ENCODE measurements at places on chromosomes 2 and 18.
A peak's percentile ranks its signal among the peaks of the same experiment; 100 is the strongest.

- DNase-seq, result no peak
Measured at GRCh38 chr2:9762941-9763340, 80.3 kb upstream of the TAF1B start.

DNA sequence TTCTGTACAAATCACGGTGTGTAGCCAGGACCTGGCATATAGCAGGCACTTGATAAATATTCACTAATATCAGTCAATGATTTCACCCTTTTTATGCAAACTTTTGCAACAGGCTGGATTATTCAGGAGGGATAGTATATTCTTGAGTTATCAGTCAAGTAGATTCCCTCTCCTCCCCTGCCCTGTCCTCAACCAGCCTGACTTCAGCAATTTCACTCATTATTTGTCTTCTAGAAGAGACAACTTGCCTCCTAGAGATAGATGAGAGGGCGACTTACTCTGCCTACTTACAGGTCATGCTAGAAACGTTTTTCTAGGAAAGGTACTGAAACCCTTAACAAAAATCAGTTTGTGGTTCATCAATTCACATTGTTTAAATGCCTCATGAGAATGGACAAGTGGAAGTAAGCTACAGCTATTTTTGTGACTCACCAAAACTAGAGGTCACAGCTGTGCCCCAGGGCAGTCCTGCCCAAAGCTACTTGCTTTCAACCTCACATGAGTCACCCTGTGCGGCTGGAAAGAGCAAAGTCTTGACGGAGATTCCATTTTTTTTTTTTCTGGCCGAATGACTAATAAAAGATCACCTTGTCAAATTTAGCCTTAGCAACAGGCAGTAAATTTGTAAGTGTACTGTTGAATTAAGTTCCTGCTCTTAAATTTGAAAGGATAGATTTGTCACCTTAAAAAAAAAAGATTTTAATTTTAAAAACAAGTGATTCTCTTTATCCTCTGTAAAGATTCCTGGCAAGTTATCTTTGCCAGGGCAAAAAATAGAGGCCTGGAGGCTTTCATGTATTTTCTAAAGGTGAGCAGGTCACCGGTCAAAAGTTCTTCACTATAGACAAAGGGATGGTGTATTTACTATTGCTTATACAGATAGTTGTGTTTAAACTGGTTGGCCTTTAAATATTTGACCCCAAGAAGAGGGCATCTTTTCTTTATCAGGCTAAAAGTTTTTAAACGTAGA lies 109.0 kb upstream of the SLC35G4 start:
- DNase-seq, result no peak

GRCh38 chr2:69741229-69741574 lies 732 bp upstream of the ANXA4 start:
- peak; percentile 38 for DNase-seq

GRCh38 chr18:63763831-63764600 lies 11.2 kb upstream of the SERPINB7 start:
- no peak for DNase-seq

DNA sequence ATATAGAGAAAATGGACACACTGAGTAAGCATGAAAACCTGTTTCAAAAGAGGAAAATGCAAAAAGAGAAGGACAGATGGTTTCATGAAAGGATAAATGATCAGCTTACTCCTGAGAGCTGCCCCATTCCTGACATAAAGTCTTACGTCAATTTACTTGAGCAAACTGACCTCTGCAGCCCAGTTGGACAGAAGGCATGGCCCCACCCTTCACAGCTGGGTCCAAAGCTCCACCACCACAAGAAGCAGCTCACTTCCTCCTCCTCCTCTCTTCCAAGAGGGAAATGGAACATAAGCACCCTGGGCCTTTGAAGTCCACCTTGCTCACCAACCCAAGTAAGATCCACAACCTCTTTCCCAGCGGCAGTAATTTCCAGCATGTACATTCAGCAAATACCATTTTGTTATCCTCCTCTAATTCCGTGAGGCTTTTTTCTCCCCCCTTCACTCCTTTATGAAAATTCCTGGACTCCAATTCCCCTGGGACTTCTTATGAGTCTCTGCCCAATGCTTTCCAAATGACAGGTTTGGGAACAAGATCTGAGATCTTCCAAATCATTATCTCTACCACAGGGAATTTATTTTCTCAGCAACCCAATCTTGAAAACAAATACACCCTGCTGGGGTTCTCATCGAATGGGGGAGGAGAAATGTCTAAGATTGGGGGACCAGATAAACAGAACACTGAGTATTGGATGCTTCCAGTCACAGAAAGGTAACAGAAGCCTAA lies 10.1 kb downstream of the COL4A4 start:
- DNase-seq, result no peak

DNA sequence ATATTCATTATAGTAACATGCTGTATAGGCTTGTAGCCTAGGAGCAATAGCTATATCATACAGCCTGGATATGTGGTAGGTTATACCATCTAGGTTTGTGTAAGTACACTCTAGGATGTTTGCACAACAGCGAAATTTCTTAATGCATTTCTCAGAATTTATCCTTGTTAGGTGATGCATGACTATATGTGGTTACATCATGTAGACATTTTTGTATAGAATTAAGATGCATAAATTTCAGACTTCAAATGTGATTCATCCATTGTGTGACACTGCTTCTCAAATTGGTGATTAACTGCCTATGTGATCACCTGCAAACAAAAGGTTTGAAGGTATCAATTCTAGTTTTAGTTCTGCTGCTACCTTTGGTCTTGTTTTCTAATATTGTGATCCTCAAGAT lies 1787.0 kb upstream of the PIK3C3 start:
- DNase-seq, result no peak

GRCh38 chr18:48817021-48817461 lies 133.7 kb downstream of the SMAD7 start:
- DNase-seq, result no peak

GRCh38 chr2:188305271-188305670 lies 13.6 kb downstream of the GULP1 start:
- no peak for DNase-seq

GRCh38 chr2:26270373-26270772 lies 25.6 kb downstream of the HADHB start:
- DNase-seq, result no peak

- no peak for DNase-seq
Measured at GRCh38 chr2:204255526-204255925, 289.7 kb upstream of the PARD3B start.

DNA sequence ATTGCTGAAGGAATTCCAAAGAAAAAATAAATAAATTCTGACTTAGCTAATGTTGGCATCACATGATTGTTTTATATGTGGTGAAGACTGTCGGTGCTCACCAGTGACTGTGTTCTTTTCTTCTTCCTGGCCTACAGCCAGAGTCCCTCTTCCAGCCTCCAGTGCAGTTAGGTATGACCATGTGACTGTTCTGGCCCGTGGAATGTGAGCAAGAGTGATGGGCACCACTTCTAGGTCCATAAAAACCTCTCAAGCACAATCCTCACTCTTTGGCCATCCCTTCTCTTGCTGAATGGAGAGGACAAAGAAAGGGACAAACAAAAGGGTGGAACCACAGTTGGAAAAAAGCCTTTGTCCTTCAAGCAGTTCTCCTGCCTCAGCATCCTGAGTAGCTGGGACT lies 39.0 kb upstream of the BMPR2 start:
- no peak for DNase-seq

GRCh38 chr2:71675296-71675695 lies 221.9 kb downstream of the DYSF start:
- no peak for DNase-seq

GRCh38 chr2:128003463-128003862 lies 24.4 kb downstream of the SAP130 start:
- no peak for DNase-seq

DNA sequence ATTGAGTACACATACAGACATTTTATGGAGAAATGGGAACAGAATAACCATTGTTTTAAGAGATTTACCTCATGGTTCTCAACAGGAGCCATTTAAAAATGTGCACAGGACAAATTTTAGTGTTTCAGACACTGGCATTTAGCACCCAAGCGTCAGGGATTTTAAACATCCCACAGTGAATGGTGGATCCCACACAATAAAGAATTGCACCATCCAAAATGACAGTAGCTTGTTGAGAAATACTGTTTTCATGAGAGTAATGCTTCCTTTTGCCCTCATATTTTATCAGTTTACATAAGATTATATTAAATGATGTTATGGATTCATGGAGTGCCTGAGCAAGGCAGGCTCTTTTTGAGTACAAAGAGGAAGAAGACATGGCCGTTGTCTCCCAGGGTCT lies 54.0 kb downstream of the MFSD6 start:
- no peak for DNase-seq

DNA sequence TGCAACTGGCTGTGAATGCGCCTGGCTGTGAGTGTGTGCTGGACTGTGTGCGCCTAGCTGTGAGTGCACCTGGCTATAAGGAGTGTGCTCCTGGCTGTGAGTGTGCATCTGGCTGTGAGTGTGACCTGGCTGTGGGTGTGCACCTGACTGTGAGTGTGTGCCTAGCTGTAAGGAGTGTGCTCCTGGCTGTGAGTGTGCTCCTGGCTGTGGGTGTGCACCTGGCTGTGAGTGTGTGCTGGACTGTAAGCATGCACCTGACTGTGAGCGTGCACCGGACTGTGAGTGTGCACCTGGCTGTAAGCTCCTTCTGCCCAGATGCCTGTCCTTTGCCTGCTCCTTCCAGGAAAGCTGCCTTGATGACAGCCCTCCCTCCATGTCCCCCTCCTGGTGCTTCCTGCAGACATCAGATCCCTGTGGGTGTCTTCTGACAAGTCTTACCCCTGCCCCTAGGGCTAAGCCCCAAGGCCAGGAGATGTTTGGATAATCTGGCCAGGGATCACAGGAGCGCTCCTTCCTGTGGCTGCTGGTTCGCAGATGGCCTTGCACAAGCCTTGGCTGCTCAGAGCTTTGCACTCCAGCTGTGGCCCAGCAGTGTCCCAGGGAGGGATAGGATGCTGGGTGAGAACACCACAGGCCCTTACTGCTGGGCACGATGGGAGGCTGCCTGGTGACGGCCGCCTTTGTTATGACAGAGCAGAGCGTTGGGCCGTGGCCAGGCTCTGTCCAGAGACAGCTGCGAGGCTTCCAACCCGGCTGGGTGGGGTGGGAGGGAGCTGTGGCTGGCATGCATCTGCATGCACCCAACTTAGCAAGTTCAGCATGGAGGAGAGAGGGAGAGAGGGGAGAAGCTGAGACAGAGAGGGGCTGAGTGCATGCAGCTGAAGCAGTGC lies 89.9 kb downstream of the GLI2 start:
- peak; percentile 32 for DNase-seq

GRCh38 chr2:71498261-71498701 lies 44.9 kb downstream of the DYSF start:
- DNase-seq, result no peak

GRCh38 chr18:14933049-14933851 lies 185.3 kb downstream of the ANKRD30B start:
- DNase-seq, result no peak

DNA sequence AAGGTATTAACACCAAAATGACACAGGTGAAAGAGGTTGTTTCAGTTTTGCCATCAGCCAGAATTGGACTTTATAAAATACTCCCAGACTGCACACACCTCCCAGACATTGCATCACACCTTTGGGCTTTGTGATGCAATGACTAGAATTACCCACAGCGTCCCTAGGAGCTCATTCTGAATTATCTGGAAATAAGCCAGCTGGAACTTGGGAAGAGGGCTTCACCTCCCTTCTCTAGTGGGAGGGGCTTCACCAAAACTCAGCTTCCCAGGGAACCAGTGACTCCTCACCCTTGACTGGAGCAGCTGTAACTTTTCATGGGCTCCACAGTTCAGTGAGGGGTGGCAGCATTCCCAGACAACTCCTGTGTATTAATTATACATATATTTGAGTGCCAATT lies 83.1 kb upstream of the BZW1 start:
- DNase-seq, result no peak

GRCh38 chr2:159106109-159106508 lies 137.7 kb downstream of the TANC1 start:
- DNase-seq, result no peak

DNA sequence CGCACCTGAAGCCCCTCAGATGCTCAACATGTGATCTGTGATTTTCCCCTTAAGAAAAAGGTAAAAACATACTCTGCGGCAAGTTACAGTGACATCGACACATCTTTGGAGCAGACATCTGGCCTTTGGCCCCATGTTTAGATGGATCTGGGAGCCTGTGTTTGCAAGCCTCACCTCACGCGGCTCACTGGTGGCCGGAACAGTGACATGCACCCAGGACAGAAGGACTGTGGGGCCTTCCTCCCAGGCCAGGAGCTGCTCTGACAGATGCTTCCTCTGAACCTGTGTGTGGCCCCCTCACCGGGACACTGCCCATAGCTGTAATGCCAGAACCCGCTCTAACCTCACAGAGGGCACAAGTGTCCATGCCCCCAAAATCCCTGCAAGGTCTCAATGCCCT lies 13.1 kb downstream of the PASK start:
- DNase-seq, result no peak

DNA sequence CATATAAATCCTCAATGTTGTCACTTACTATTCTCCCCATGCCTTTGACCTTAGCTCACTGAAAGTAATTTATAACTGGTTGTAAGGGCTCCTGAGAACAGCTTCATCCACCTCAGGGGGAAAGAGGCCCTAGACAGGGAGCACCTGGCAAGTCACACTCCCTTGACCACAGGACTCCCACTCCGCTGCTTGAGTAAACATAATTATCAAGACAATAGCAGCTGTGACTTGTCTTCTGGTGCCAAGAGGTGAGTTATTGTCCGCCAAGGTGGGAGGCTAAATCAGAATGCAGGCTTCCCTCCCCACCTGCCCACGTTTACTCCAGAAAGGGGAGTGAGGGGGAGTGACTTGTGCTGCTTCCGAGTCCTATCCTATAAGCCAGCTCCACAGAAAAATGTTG lies 230.6 kb upstream of the LRATD1 start:
- DNase-seq, result no peak
